Fibroblast of skin of left quadriceps (primary cell): ENCODE measurements at places on chromosomes 5 and 9.

GRCh38 chr9:134549336-134549735, 92.3 kb upstream of the COL5A1 start:
- no peak for DNase-seq

- no peak for DNase-seq
Measured at GRCh38 chr5:4022056-4022670, 426.5 kb downstream of the IRX1 start.

- no peak for DNase-seq
Measured at GRCh38 chr9:97387504-97387886, 24.4 kb upstream of the TDRD7 start.

DNA sequence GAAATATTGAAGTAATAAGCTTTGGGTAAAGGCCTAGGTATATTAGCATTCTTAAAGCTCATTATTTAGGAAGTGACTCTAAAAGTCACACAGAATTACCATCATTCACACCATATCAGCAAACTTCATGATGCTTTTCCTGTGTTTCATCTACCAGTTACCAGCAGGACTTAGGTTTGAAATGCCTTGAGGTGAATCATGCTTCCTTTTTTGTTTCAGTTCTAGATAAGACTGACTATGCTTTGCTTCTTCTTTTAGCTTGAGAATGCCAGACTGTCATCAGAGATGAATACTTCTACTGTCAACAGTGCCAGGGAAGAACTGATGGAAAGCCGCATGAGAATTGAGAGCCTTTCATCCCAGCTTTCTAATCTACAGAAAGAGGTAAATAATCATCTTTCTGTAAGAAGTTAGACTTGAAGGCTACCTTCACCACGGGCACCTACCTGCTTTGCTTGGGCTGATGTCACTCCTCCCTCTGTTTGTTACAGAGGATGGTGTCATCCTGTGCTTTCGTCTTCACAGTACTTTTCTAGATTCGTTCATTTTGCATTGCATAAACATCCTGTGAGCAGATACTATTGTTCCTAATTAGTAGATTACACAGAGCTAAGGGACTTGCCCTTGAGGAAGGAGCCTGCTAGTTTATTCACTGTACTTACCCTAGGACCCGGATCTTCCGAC, 34.7 kb downstream of the LMNB1 start:
- DNase-seq = peak; percentile 9

DNA sequence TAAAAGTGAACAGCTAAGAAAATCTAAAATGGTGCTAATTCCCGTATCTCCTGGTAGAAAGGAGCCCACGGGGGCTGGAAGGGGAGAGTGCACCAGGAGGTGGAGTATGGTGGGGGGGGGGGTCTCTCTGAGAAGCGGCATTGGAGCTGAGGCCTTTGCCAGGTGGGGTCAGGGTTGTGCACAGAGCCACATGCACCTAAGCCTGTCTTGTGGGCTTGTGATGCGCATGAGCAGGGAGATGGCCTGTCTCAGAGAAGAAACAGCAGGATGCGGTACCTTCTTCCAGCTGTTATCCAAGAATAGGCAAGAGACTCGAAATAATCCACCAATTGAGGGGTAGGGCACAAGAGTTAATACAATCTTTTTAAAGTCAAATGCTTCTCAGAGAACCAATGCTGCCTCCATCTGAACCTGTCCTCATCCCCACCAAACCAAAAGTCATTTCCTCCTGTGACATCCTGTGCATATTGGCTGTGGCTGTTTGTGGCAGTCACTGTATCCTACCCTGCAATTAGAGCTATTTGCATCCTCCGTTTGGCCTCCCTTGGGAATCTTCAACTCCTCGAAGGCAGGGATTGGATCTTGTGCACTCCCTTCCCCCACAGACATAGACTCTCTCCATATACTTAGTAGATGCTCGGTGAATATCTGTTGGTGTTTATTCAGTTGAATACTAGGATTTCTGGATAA, 45.4 kb downstream of the FGF1 start:
- no peak for DNase-seq

DNA sequence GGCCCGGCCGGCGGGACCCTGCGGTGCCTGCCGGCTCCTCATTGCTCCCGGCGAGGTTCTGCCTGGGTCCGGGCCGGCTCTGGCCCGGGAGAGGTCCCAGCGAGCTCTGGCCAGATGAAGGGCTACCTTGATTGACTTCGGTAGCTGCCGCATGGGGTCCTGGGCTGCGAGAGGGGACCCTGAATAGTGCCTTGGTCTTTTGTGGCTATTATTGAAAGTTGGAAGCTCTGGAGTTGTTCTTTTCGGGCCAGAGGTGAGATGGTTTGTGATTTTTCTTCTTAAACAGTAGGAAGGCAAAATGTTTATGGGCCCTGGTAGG, 635 bp downstream of the NAA35 start:
- no peak for DNase-seq

- DNase-seq = no peak
Measured at GRCh38 chr9:20111173-20111843, 322.5 kb upstream of the SLC24A2 start.

- DNase-seq = no peak
Measured at GRCh38 chr5:36242534-36243485, 1.1 kb upstream of the NADK2 start.

- no peak for DNase-seq
Measured at GRCh38 chr5:156000115-156000514, 326.8 kb upstream of the SGCD start.

DNA sequence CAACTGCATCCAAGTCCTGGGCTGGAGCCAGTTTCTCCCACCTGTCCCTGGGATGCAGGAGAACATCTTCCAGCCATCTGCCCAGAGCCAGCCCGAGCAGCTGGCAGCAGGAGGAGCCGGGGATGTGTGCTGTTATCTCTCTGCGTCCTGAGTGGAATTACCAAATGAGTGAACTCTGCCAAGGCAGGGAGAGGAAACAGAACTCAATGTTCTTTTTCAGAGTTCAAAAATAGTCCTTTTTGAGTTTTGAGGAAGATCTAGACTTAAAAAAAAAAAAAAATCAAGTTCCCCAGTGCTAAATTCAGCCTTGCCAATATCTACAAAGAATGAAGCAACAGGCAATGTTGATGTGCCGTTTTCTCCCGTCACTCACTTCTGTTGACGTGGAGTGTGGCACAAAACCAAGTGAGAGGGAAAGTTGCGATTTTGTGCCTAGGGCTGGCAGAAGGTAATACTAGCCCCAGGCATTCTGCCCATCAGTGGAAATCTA, 56.2 kb downstream of the TMOD1 start:
- no peak for DNase-seq

- DNase-seq = peak; percentile 24
Measured at GRCh38 chr9:113737517-113738271, 138.4 kb upstream of the ZNF618 start.

DNA sequence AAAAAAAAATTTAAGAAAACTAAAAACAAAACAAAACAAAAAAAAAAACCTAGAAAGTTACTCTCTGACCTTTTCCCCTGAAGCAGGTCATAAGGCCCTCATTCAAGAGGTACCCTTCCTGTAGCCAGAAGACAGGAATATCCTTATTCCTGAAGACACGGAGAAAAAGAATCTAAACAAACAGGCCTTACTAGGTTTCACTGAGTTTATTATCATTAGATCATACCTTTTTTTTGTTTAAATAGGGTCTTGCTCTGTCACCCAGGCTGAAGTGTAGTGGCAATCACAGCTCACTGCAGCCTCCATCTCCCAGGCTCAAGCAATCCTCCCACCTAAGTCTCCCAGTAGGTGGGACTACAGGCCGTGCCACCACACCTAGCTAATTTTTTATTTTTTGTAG, 11.7 kb upstream of the CDKN2AIPNL start:
- DNase-seq = no peak

- DNase-seq = no peak
Measured at GRCh38 chr5:113166261-113166660, 189.7 kb downstream of the DCP2 start.

DNA sequence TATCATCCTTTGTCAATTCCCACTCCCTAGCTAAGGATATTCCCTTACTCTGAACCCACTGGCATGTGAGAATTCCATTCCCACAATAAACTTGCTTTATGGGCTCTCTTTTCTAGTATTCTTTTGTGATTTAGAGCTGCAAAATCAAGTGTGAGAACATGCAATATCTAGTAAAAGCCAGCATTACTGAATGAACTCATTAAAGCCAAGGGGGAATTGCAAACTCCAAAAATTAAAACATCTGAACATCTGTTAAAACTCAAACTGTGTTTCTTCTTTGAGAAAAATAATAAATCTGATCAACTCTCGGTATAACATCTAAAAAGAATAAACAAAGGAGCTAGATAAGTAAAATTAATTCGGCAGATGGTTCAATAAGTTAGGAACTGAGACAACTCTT, 53.1 kb upstream of the MPDZ start:
- DNase-seq = no peak

DNA sequence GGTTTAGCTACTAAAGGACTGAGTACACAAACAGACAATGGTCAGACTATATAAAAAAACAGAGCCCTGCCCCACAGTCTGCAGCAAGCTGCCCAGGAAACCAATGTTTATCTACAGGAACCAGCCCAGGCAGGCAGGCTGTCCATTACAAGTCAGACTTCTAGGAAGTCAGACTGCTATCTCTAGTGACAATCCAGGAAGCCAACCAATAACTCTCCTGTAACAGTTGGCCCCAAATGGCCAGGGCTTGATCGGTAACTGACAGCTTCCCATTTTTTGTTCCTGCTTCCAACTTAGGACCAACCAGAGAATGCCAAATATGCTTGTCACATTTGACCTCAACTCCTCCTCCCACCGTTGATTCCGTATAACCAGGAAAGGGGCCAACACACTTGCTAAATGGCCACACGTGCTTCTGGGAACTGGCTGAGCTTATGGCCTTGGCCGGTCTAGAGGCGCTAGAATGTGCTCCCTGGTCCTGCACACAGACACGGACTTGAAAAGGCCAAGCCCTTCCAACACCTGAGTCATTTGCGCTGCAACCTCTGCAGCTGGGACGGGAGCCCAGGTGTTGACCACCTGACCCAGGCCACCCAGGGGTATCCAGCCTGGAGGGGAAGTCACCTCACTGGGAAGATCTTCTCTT, 79.6 kb upstream of the CDK20 start:
- DNase-seq = no peak
